NCI-H2107 (cell line): ENCODE measurements at places on chromosomes 2 and 18.

DNA sequence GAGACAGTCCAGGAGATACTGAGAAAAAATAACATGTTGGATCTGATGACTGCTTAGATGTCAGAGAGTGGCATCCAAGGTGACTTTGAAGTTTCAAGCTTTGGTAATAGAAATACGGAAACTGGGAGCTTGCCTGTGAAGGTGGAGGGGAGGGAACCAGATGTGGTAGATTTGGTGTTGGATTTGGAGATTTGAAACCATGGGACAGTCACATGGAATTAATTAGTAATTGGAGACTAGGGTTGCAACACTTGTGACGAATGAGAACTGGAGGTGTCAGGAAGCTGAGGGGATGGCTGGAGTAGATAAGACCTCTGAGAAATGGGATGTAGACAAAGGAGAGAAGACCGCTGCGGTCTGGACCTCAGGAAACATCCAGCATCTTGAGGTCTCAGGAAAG is 46.7 kb downstream of the RPL37A start:
- no peak for DNase-seq

DNA sequence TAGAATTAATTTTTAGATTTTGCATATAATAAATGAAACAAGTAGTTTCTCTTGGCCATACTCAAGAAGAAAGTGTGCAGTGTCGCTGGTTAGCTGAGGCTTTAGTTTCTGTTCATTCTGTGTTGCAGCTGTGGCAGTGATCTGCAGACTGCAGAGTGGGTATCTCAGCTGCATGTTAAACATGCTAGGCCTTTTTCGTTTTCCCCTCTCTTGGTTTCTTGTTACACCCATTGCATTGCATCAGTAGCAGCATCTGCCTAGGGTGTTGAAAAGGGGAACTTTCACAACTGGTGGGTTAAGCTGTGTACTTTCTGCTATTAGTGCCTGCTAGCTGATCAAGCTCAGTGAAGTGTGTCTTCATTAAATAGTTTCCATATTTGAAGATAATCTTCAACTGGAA is 51.3 kb downstream of the ACSL3 start:
- peak; percentile 7 for DNase-seq

GRCh38 chr2:214889301-214889700 is 79.8 kb upstream of the BARD1 start:
- no peak for DNase-seq

- DNase-seq = no peak
Measured at GRCh38 chr2:102801858-102802699, 40.2 kb downstream of the TMEM182 start.
